ENCODE measurements at places on chromosomes 13 and 19. TPM values are rescaled to one million over a fixed set of nuclear protein-coding genes. Genes with fewer than 3 reads are reported as not detected.
A peak's percentile ranks its signal among the peaks of the same experiment; 100 is the strongest.

DNA sequence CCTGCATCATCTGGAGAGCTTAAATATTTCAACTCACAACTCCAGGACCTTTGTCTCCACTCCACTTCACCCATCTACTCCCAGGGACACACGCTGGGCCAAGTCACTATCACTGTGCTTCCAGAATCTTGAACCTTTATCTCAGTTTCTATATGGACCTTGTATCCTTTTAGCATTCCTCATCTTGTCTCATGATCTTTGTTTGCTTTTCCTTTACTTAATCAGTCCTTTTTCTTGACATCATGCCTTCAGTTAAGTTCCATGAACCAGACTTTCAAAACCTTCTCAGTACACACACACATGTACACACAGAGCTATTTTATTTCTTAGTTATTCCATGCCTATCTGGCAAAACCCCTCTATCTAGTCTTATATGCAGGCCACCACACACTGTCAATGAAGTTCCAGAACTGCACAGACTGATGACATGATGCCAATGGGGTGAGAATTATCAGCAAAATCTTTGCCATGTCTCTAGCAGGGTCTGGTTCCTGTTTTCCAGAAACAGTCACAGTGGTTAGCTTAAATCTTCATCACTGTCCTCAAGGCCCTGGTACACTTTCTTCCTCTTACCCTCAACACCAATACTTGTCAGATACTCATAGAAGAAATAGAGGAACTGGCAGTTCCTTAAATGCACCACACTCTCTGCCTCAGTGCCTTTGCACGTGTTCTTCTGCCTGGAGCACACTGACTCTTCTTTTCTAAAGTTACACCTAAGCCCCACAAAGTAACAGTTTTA lies 77.6 kb upstream of the STARD13 start:
- DNase-seq = no peak

GRCh38 chr13:97753942-97754670 lies 199.4 kb upstream of the IPO5 start:
- DNase-seq = no peak

DNA sequence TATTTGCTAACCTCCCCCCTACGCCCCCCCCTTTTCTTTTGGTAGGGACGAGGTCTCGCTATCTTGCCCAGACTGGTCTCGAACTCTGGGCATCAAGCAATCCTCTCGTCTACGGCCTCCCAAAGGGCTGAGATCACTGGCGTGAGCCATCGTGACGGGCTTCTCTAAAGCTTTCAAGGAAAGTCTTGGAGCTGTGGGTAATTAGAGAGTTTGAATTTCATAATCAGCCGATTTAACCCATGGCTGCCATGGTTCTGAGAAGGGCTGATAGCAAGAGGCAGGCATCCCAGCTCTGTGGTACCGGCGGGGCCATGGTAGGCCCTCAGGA lies 679 bp upstream of the ABHD8 start:
- DNase-seq = no peak

- no peak for DNase-seq
Measured at GRCh38 chr19:46069806-46070341, 29.1 kb upstream of the IGFL4 start.

- DNase-seq = peak; percentile 95
Measured at GRCh38 chr19:56838909-56839651, 1.4 kb downstream of the PEG3 start.

- no peak for DNase-seq
Measured at GRCh38 chr19:14479975-14480699, 5.0 kb upstream of the PTGER1 start.

GRCh38 chr19:53195265-53195903 lies 2.2 kb upstream of the ZNF665 start:
- peak; percentile 67 for DNase-seq

GRCh38 chr13:45416516-45417128 lies 1.6 kb downstream of the SLC25A30 start:
- DNase-seq = no peak

DNA sequence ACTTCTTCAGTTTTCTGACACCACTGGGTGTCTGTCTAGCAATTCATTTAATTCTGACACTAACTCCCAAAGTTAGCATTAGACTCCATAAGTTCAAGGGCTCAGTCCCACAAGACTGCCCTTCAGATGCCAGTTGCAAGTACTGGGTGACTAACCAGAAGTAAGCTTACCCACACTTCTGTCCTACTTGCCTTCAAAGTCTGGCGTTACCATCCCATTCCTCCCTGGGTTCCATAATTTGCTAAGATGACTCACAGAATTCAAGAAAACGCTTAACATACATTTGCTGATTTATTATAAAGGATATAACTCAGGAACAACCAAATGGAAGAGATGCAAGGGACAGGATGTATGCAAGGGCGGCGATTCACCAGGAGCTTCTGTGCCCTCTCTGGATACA lies 45.5 kb upstream of the NPAS1 start:
- no peak for DNase-seq

DNA sequence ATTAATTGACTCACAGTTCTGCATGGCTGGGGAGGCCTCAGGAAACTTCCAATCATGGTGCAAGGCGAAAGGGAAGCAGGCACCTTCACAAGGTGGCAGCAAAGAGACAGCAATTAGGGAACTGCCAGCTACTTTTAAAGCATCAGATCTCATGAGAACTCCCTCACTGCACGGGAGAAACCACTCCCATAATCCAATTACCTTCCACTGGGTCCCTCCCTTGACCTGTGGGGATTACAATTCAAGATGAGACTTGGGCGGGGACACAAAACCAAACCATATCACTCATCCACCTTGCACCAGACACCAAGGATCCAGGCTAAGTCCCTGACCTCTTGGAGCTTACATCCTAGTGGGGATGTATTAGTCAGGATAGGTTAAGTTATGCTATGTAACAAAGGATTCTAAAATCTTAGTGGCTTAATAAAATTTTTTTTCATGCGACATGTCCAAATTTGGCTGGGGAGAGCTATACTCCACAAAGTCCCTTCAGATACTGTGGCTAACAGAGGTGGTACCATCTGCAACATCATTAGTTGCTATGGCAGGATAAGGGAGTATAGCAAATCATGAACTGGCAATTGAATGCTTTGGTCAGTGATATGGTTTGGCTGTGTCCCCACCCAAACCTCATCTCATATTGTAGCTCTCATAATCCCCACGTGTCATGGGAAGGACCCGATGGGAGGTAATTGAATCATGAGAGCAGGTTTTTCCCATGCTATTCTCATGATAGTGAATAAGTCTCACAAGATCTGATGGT lies 8.3 kb upstream of the FAM187B start:
- DNase-seq = no peak

- no peak for DNase-seq
Measured at GRCh38 chr13:94622344-94622743, 20.7 kb downstream of the GPR180 start.

- DNase-seq = no peak
Measured at GRCh38 chr19:56107626-56108351, 13.3 kb downstream of the ZNF787 start.

DNA sequence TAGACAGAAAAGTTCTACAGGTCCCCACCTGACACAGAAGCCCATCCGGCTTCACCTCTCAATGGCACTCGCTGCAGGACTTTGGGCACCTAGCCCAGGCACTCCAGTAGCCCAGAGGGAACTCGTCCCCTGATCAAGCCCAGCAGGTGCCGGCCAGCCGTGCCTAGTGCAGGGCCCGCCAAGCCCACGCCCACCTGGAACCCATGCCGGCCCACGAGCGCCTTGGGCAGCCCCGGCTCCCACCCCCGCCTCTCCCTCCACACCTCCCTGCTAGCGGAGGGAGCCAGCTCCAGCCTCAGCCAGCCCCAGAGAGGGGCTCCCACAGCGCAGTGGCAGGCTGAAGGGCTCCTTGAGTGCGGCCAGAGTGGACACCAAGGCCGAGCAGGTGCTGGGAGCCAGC lies 268.8 kb downstream of the SLITRK1 start:
- no peak for DNase-seq

- DNase-seq = no peak
Measured at GRCh38 chr19:23558541-23558940, 128.5 kb downstream of the ZNF675 start.

DNA sequence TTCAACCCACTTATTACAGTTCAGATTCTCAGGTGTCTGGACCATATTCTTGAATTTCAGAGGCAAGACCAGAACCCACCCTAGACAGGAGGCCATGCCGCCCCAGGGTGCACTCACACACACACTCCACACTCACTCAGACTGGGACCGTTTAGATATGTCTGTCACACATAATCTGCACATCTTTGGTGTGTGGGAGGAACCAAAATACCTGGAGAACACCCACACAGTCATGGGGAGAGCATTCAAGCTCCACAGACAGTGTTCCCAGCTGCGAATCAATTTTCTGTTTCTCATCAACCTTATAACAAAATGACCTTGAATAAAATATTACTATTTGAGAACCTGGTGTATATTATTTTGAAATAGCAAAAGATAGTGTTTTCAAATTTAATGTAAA lies 2353.0 kb downstream of the PCDH9 start:
- DNase-seq = no peak

Gene CYP2B6
- not detected for total RNA-seq

Gene LSM7
- total RNA-seq = 46.5 TPM

Gene MYO16
- 5.8 TPM for total RNA-seq

Gene NLRP7
- total RNA-seq = not detected
